Sigmoid colon (tissue), 7 donors: ENCODE measurements at places on chromosomes 13 and 19.

DNA sequence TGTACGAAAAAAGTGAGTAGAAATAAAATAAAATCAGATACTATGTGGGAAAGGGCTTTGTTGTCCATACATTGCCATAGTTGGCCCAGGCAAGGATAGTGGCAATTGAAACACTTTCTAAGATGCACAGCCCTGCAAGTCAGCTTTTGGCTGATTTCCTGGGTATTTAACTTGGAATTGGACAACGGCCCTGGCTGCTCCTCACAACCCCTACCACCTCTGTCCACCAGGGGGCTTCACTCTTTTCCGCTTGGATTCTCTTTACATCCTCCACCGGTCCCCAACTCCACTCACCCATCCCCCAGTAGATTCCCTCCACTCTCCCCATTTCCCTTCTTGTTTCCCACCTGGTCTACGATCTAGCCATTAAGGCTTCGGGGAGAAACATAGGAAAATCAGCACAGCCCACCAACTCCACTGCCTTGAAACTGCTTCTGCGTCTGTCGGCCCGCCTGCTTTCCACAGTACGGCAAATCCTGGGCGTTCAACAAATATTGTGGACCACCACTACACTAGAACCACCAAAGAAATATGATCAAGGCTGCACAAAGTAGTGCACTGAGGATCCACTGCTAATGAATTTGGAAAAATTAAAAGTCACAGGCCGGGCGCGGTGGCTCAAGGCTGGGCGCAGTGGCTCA is 48.6 kb upstream of the GTF3A start:
- DNase-seq = peak; percentile 74

DNA sequence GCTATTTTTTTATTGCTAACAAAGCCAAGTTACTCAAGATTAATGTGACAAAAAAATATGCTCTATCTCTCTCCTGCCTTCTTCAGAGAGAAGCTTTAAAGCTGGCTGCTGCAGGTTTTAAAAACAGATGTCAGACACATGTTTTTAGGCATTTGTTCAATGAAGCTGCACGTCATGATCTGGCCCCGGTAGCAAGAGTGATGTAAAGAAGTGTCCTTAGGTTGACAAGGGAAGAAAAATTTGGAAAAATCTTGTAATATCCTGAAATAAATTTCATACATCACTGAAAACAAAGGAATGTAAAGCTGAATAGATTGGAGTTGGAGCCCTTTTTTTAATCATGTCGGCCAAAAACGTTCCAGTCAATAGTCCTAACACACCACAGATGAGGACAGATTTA is 531.4 kb upstream of the NBEA start:
- no peak for DNase-seq

- DNase-seq = no peak
These were observed 1.5 kb upstream of the CGB5 start for GRCh38 chr19:49042177-49042576.

DNA sequence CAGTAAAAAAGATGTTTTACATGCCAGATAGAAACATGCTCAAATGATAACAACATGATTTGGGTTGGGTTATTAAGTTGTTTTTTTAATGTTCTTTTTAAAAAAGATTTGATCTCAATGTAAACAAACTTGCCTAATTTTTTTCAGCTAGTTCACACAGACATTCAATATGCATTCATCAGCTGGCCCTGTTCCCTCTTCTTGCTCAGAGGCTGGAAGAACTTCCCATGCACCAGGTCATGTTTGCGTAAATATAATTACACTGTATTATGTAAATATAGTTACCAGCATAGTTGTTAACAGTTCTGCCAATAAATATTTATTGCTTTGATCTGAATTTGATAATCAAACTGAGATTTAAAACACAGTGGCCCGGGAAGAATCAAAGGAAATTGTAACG is 70.6 kb downstream of the ATP11A start:
- DNase-seq = no peak

GRCh38 chr19:31818798-31819105 is 469.5 kb upstream of the TSHZ3 start:
- no peak for DNase-seq

- DNase-seq = no peak
These were observed 39.9 kb downstream of the MRPL57 start for GRCh38 chr13:21216332-21216731.

- DNase-seq = no peak
These were observed 14.3 kb downstream of the BCKDHA start for GRCh38 chr19:41411968-41412265.
